ENCODE measurements at places on chromosomes 7 and 10.

GRCh38 chr10:43000651-43001426, 76.0 kb upstream of the RET start:
- DNase-seq: no peak

GRCh38 chr10:103804871-103805270, 50.5 kb downstream of the SH3PXD2A start:
- no peak for DNase-seq

DNA sequence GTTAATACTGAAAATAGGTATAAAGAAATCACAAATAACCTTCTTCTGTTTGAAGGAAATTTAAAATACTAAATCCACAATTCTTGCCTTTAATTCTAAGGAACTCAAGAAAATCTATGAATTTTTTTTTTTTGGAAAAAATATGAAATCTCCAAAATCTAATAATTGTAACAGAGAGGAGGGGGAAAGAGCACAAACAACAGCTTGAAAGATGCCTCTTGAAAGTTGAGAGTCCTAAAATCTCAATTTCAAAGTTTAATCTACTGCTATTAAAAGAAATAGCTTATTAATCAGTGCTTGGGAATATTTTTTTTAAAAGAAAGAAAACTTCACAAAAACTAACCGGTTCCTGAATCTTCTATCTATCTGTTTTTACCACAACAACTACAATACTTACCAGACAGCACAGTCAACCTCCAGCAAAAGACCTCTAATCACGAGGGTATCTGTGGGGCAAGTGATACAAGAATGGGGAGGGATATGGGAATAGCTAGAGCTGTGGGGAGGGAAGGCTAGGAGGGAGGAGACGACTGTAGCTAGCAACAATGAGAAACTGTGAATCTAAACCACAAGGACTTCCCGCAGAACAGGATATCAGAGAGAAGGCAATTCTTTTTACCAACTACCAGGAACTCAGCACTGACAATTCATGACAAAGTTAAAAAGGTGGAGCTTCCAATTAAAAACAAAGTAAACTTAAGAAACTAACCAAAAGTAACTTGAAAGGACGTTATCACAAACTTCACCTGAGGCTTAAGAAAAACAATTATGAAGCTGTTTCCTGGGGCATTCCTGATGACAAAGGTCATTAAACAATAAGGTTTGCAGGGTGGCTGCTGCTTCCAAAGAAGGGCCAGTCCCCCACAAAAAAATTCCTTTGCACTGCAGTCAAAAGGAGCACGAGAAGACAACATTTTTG, at the start of gene USP54:
Gene USP54 (minus strand): TSS at position 462 of the 919 bp plus-strand sequence. CDS start 15,684 bp downstream, outside the sequence.
- no peak for DNase-seq

DNA sequence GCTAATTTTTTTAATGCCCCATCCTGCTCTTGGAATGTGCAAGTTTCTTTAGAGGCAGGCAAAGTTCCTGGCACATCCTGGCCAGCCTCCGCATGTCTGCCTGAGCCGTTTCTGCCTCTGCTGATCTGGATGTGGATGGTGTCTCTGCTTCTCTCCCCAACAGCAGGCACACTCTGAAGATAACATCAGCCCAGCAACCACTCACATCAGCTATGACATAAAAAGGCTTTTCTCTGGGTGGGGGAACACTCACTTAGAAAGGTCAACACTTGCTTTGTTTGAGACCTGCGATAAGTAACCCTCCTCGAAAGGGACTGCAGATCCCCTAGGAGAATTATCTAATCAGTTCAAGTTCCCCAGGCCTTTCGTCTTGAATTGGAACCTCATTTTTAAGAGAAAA, 142.9 kb downstream of the FGFR2 start:
- DNase-seq: no peak

DNA sequence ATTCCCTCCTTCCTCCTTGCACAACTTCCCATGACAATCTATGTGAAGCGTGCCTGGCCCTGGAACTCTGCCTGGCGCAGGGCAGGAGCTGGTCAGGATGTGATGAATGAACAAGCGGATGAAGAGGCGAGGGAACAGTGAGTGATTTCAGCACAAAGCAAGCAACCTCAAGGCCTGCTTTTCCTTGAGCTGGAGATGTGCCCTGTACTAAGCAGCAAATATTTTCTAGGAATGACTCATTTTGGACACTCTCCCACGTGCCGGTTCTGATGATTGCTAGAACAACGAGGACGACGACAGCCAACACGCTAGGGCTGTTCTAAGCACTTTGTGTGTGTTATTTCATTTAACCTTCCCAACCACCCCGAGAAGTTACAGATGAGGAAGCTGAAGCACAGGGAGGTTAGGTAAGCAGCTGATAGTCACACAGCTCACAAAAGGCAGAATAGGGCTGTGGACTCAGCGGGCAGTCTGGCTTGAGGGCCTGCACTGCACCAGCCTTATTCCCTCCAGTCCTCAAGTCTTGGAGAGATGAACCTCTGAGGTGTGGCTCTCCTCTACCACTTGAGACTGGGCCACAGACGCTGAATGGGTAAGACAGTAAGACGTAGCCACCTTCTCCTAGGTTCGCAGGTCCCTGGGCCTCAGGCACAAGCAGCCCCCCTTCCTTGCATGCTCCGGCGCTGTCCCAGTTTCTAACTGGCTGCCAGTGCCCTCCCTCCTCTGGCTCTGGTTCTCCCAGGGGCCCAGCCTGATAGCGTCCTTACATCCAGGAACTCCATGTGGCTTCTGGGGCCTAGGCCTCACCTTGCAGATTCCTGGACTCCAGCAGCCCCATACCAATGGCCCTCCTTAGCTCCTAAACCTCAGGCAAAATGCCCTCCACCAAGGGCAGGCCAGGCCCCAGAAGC, 59.0 kb downstream of the YKT6 start:
- no peak for DNase-seq

- no peak for DNase-seq
These were observed 18.8 kb upstream of the ZNF273 start for GRCh38 chr7:64884085-64884912.

GRCh38 chr7:95357623-95358022, 33.3 kb upstream of the PON1 start:
- no peak for DNase-seq

DNA sequence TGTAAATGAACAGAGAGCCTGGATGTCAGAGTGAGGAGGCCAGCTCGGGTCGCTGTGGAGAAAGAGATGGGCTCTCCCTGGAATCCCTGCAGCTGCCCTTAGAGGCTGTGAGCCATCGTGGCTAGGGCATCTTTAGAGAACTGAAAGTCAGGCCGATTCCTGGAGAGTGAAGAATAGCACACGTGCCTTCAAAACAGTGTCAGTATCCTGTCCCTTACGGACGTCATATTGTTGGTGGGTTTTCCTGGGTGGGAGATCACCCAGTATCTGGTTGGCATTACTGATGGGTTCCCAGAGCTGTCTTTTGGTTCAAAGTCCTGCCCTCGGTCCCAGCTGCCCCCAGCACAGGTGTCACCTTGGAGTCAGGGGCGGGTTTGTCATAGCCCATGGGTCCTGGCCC, 25.3 kb downstream of the IKZF1 start:
- DNase-seq: no peak

DNA sequence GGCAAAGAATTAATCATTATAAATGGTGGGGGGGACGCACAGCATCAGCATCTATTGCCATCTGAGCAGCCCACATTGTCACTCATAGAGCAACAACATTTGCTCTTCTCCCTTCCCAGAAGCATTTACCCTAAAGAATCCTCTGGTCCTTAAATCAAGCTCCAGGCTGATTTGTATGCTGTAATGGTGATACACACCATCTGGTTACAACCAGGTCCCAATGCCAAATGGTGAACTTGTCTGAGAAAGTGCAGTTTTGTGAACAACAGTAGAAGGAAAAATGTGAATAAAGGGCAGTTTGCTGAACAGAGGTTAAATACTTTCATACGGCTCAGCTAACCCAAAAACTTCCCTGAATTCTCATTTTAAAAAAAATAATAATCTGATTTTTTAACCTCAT, 38.8 kb upstream of the TCF7L2 start:
- DNase-seq: no peak

GRCh38 chr7:107582875-107583274, 2.8 kb downstream of the BCAP29 start:
- DNase-seq: no peak

DNA sequence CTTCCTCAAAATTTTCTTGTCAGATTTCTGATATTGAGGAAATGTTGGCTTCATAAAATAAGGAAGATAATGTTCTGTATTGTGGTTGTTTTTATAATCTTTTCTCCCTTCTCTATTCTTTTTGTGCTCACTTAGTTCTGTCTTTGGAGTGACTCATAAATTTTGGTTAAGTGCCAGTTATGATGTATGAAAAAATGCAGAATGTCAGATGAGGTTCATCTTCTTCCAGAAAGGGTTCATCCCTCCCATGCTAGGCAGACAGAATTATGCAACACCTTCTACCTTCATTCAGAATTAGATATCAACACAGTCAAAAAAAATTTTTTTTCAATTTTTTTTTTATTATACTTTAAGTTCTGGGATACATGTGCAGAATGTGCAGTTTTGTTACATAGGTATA, 36.6 kb upstream of the CYP2C19 start:
- no peak for DNase-seq

DNA sequence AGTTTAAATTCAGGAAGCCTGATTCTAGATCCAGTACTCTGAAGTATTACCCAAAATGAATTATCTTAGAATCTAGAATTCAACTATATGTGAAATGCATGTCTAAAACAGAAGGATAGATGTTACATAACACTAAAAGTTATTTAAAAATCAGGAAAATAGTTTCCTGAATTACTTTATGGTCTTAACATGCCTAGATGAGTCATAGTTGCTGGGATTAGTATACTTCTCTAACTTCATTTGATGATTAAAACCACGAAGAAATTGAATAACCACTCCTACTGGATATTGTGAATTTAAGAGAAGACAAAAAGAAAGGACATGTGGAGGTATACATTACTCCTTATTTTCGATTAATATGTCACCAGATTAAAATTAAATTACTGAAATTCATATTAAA, 65.5 kb downstream of the ATAD1 start:
- DNase-seq: no peak

DNA sequence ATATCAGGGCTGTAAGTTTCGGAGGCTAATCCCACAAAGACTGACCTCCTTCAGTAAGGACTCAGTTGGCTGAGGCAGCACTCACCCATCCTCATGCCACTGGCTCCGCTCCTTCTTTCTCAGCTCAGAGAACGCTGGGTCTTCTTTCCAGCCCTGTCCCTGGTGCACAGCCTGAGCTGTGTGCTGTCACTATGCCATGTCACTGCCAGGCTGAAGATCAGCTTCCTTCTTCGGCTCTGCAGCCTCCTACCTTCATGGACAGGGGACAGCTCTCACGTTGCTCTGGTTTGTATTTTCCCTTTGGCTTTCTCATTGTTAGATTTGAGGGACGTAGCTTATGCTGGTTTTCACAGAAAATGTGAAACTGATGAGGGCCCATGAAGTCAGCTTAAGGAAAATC, 437.3 kb downstream of the GLRX3 start:
- DNase-seq: no peak

- no peak for DNase-seq
These were observed 2.6 kb downstream of the ANKRD2 start for GRCh38 chr10:97575127-97575668.

DNA sequence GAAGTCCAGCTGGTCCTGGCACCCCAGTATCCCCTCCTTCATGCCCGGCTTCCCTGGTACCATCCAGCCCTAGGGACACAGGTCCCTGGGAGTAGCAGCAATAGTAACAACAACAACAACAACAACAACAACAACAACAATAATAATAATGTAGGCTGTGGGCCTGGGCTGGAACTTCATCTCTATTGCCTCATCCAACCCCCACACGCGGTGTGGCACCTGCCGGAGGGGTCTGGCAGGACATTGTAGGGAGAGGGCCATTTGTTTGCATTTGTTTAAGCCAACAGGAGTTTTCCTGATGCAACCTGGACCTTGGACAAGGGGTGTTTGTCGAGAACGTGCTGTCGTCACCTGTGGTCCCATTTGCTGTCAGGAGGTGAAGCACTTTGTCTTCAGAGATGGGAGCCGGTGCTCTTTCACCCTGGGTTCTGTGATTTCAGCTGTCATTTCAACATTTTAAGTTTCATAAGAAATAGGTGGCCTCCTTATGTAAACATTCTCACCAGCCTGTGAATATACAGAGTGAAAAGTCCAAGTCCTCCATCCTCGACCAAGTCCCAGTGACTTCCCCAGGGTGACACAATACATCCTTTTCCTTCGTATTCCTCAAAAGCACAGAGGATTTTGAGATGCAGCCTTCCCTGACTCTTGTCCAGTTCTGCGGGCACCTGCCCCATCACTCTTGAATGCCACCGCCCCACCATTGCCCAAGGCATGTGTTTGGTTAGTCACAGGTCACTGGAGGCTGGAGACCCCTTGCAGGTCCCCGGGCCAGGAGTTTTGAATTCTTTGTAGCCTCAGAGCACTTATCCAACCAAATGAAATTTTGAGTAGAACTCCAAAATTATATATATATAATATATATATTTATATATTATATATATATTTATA, 9.2 kb downstream of the LHPP start:
- DNase-seq: no peak

DNA sequence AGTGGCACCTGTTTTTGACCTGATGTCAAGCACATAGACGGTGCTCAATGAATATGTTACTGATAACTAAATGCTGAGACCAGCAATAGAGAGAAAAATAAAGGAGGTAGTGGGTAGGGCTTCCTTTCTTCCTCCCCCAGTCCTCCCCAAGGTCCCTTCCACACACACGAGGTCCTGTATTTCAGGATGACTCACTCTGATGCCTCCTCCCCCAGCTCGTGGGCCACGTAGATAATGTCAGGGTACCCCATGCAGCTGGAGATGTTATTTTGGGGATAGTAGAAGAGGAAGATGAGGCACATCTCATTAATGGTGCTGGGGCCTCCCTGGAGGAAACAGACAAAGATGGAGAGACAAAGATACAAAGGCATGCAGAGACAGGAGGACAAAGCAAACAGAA, 17.3 kb downstream of the PRSS58 start:
- no peak for DNase-seq

GRCh38 chr10:11993834-11994468, 48.7 kb downstream of the UPF2 start:
- no peak for DNase-seq

- DNase-seq: no peak
These were observed 22.1 kb upstream of the CUBN start for GRCh38 chr10:17151716-17152115.

DNA sequence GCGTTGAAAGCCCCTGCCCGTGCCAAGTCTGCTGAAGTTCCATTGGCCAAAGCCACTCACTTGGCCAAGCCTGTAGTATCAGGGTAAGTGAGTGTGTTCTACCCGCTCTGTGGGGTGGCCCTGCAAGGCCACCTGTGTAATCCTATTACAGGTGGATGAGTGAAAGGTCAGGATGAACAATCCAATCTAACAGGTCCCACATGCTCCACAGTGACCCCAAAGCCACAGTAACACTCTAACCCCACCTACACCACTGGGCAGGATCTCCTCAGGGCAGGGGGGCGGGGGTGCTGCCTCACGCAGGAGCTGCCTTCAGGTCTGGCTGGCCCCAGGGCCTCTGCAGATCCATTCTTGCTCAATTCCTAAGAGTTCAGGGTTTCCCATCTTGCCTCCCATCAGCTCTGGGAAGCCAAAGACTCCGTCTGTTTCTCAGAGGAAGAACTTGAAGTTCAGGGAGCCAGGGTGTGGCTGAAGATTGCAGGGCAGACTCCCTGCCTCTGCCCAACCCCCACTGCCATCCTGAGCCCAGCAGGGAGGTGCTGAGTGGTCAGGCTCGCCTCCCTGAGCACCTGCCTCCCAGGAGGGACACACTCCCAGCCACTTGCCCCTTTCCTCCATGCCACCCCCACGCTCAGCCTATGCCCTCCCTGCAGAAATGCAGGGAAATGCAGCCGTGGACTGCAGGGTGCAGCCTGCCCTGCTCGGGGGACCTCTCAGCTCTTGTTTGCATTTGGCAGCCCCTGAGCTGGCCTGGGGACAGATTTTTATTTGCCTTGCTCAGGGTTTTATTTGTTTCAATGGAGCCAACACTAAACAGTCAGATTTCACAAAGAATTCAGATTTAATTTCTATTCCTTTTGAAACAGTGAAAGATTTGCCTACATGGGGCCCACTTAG, 9.8 kb upstream of the COMTD1 start:
- no peak for DNase-seq

Measured in stimulated activated CD8-positive, alpha-beta memory T cell treated with anti-CD3 and anti-CD28 coated beads, Interleukin-4, amount 100 ng/mL, for 1 hour (primary cell).